ENCODE measurements at places on chromosomes 6 and 20.

DNA sequence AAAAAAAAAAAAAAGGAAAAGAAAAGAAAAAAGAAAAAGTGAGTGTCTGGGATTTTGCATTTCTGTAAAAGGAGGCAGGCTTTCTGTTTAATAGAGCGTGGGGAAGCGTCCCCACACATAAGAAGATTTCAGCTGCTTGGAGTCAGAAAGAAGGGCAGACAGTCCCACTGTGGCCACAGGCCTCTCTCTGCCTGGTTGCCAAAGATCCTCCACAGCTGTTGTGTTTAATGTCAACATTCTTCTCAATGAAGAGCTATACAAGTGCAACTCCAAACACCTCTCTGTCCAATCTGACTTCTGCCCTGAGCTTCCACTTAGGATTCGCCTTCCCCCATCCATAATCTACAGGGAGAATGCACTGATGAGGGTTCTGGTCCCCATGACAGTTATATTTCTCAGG lies 64.3 kb upstream of the MLN start:
- no peak for DNase-seq

DNA sequence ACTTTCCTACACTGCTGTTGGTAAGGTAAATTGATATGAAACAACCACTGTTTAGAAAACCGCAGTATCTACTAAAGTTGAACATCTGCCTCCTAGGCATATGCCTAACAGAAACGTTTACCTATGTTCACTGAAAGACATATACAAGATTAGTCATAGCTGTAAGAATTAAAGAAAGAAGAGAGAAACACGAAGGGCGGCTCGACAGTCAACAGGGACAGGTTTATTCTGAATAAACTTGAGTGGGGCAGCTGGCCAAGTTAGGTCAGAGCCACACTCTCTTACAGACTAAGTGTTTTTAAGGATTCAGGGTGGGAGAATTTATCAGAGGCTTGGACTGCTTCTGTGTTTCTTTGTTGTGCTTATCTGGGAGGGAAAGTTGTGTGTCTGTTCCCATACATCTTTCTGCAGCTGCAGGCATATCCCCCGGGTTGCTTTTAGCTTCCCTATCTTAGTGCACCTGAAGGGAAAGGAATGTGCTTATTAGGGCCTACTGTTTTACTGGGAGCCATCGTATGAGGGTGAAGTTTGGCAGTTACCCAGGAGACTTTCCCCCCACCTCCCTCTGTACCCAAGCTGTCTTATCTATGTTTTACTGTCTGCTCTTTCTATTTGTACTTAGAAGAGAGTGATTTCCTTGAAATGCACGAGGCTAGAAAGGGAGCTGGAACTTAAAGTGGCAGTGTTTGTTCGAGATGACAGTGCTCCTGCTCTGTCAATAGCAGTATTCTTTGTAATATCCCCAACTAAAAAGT lies 20.4 kb downstream of the PROCR start:
- DNase-seq = no peak

- no peak for DNase-seq
Observed at GRCh38 chr6:24662236-24662635, 4.5 kb downstream of the TDP2 start.

DNA sequence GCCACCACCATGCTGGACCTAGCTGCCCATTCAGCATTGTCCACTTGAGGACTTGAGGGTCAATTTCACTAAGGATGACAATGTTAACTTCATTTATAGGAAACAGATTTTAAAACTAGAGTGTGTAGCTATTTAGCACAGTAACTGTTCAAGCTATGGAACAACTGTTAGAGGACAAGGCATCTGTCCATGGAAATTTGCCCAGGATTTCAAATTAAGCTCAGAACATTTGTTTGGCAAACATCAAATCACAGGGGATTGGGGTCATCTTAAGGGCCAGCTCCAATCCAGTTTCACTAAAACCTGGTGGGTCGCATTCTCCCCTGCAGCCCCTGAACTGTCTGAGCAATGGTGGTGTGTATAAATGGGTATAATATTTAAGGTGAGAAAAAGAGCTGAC lies 35.1 kb downstream of the PM20D2 start:
- DNase-seq = no peak

GRCh38 chr6:2632976-2633584 lies 117.6 kb downstream of the MYLK4 start:
- no peak for DNase-seq

DNA sequence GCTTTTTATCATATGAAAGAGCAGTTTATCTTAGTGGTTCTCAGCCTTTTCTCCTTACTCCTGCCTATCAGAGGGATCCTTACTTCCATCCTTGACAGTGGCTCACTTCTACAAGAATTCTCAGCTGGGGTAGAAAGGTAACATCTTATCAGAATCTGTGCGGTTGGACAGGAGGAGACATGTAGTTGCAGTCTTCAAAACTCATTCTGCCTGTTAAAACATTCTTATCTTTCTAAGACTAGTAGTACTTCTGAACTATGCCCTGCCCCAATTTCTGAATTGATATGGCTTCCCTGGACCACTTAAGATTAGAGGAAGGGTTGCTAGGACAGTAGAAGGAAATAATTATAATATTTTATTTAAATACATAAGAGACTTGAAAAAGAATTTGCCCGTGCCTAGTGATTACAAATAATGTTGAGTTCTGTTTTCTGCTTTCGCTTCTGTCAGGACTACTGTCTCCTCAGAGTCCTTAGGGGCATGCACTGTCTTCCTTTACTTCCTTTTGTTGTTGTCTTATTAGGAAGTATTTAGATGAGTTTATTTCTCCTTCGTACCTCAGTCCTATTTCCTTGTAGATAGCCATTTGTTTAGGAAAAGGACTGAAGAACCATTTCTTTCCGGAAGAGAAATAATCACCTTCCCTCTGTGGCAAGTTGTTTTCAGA lies 24.9 kb downstream of the BLTP3A start:
- DNase-seq = no peak

DNA sequence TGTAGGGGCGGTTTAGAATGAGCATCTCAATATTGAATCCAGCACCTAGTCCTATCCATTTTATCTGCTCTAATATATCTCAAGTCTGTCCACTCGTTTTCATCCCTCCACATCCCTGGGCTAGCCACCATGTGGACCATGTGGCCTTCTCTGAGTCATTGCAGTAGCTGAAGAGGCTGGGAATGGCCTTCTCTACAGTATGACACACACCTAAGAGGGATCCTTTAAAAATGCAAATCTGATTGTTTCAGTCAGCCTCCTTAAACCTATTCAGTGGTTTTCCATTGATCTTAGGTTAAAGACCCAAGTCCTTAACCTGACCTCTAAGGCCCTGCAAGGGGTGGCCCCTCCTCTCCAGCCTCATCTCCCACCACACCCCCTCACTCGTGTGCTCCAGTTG lies 9.4 kb downstream of the RING1 start:
- DNase-seq = no peak

DNA sequence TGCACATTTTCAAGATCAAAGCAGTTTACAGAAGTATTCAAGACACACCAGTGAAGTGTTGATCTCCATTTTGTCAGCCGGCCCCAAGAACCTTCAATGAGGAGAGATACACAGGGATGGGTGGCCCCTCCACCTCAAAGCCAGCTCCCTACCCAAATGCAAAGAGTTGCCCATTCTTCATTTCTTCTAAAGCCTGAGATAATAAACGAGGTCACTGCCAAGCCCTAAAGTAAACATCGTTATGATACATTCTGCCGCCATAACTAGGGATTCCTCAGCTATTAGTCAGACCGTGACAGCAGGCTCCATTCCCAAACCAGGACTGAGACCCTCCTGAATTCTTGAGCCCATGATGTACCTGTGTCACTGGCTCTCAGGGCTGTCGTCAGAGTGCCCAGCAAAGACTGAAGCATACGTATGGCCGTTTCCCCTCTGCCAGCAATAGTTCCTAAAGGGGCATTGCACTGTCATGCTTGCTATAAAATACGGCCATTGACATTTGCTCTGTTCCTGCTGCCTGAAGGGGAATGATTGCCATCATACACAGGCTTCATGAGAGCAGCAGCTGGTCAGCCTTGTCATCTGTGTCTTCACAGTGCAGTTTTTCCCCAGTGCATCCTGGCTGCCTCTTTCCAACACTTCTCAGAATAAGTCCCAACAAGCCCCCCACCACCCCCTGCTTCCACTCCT lies 41.7 kb downstream of the ISM1 start:
- no peak for DNase-seq

GRCh38 chr20:25310921-25311728 lies 63.2 kb downstream of the PYGB start:
- no peak for DNase-seq

DNA sequence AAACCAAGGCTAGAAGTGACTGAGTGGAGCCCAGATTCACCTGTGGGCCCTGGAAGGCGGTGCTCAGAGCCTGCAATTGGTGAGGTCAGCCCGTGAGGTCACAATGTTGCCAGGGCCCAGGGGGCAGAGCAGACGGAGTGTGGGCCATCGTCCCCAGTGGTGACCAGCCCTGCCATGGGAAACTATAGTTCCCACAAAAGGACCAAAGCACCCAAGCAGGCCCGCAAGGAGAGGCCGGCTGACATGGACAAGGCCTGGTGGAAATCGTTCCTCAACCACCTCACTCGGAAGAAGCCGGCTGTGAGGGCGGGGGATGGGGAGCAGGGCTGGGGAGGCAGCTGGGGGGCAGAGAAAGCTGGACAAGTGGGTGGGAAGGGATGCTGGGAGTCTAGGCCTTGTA lies at the start of gene C20orf144:
C20orf144 (plus strand) TSS at position 156 of the 400 bp plus-strand sequence; CDS start at position 175, 19 bp downstream.
- no peak for DNase-seq

GRCh38 chr6:39295611-39296011 lies 18.6 kb downstream of the KCNK17 start:
- DNase-seq = no peak

Data from NB4 (cell line).